NCI-H748 treated with DMSO at 0.1 percent for 48 hours (cell line): ENCODE measurements at places on chromosomes 3 and 15.
A peak's percentile ranks its signal among the peaks of the same experiment; 100 is the strongest.

GRCh38 chr3:160159806-160160205 is 65.4 kb upstream of the C3orf80 start:
- DNase-seq, result no peak

GRCh38 chr3:170259907-170260306 is 37.7 kb downstream of the PRKCI start:
- no peak for DNase-seq

GRCh38 chr3:15327941-15328340 is 4.4 kb downstream of the SH3BP5 start:
- DNase-seq, result peak; percentile 25

- peak; percentile 19 for DNase-seq
Observed at GRCh38 chr15:29103824-29104565, 165.6 kb downstream of the NSMCE3 start.

DNA sequence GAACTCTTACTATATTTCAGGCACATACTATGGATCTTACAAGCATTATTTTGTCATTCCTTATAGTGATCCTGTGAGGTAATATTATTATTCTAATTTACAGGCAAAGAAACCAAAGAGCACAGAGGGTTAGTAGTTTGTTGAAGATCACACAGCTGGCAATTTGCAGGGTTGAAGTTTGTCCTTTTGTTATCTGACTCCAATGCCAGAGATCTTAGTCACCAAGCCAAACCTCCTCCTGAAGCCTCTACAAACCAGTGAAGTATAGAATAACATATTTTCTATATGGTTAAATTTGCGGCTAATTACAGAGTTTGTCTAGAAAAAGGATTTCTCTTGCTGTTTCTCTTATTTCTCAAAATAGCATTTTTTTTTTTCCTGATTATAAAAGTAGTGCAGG is 11.2 kb downstream of the ISLR2 start:
- DNase-seq, result no peak

- no peak for DNase-seq
Observed at GRCh38 chr3:103976931-103977339, 1389.8 kb upstream of the ALCAM start.
